ENCODE measurements at places on chromosomes 12 and 14.
A peak's percentile ranks its signal among the peaks of the same experiment; 100 is the strongest.

DNA sequence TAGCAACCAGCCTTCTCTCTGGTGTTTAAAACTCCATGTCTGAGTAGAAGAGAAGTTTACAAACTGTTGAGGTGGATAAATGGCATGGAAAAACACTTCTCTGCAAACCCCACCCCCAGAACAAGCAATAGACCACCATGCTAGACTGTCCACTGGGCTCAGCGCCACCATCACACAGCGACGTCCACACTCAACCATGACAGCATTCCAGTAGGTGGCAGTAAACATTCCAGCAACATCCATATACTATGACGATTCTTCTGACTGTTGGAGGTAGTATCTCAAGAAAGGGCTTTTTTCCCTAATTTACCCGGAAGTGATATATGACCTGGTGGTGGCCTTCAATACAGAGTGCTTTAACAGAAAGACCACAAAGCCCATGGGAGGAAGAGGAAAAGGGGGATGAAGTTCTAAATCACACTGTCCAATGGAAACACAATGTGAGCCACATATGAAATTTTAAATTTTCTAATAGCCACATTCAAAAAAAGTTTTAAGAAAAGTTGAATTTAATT is 152.2 kb downstream of the SLC15A4 start:
- no peak for DNase-seq

DNA sequence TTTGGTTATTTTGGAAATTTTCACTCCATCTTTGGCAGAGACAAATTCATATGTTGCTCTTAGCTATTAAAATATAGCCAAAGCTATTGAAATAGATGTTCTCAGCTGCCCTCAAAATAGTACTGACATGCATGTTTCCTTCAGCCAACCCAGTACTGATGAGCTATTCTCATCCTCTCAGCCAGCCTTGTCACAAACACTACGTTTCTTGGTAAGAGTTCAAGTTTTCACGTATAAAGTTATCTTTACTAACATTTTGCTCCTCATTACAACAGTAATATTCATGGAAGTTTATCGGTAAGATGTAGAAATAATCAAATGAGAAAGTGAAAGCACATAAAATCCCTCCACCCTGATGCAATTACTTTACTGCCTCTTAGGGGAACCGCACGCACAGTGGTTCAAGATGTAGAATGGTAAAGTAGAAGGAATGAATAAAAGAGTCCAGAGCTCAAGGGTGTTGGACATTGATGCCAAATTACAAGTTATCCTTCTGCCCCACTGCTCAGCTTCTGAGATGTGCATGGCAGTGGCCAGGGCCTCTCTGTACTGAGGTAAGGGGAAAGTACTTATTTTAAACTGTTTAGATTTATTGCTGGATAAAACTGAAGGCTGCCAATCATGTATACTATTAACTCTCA is 20.7 kb downstream of the GCH1 start:
- DNase-seq = no peak

DNA sequence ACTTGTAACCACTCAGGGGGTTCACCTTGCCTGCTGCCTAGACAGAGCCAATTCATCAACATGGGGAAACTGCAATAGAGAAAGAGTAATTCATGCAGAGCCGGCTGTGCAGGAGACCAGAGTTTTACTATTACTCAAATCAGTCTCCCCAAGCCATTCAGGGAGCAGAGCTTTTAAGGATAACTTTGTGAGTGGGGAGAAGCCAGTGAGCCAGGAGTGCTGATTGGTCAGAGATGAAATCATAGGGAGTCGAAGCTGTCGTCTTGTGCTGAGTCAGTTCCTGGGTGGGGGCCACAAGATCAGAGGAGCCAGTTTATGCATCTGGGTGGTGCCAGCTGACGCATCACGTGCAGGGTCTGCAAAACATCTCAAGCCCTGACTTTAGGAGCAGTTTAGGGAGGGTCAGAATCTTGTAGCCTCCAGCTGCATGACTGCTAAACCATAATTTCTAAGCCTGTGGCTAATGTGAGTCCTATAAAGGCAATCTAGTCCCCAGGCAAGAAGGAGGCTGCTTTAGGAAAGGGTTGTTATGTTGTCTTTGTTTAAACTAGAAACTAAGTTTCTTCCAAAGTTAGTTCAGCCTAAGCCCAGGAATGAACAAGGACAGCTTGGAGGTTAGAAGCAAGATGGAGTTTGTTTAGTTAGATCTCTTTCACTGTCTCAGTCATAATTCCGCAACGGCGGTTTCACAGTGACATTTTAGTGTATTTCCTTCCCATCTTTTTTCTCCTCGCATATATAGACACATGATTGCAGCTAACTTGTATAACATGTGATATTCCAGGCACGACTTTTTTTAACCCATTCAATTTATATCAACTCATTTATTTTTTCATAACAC is 68.9 kb upstream of the NCOR2 start:
- peak; percentile 65 for DNase-seq

DNA sequence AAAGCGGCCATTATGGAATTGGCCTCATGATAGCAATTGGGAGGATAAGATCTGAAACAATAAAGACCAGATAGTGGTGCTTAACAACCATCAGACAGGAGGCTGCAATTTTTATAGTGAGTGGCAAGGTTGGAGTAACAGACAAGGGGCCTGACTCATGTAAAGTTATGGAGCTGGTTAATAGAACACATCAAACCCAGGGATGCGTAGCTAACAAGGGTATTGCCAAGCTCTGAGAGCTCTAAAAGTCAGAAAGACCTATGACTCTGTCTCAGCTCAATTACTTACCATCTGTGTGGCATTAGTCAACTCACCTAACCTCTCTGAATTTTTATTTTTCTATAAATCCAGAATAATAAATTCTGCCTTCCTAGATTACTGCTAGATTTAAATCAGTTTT is 1731.5 kb upstream of the FLRT2 start:
- DNase-seq = no peak

- DNase-seq = no peak
Measured at GRCh38 chr14:34450542-34450915, 11.5 kb downstream of the SPTSSA start.

DNA sequence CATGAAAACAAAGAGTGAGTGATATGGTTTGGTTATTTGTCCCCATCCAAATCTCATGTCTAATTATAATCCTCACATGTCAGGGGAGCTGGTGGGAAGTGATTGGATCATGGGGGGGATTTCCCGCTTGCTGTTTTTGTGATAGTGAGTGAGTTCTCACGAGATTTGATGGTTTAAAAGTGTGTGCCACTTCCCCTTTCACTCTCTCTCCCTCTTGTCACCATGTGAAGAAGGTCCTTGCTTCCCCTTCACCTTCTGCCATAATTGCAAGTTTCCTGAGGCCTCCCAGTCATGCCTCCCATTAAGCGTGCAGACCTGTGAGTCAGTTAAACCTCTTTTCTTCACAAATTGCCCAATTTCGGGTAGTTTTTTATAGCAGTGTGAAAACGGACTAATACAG is 2.1 kb upstream of the ATXN7L3B start:
- no peak for DNase-seq

GRCh38 chr14:72182708-72183432 is 250.6 kb downstream of the RGS6 start:
- no peak for DNase-seq

DNA sequence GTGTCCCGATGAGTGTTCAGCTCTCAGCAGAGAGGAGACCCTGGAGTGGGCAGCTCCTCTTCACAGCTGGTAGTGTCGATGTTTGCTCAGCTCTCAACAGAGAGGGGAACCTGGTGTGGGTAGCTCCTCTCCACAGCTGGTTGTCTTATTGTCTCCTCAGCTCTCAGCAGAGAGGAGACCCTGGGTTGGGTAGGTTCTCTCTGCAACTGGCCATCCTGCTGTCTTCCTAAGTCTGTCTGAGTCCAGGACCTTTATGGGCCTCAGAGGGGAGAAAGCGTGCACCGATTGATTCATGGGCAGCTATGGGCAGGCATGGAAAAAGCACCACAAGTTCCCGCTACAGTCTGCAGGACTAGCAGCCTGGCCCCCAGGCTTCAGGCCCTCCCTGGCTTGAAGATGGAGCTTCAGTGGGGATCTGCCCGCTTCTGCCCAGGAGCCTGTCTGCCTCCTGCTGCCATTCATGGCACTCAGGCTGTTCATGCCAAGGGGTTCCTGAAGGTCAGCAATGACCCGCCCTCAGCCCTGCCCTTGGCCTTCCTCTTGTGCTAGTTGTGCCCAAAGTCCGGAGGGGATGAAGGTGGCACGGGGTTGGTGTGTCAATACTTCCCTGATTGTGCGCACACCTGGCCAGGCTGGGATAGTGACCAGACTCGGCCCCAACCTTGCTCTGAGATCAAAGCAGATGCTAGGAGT is 224.2 kb downstream of the KCNC2 start:
- DNase-seq = no peak

- no peak for DNase-seq
Measured at GRCh38 chr12:59937148-59937547, 341.3 kb downstream of the SLC16A7 start.

- DNase-seq = no peak
Measured at GRCh38 chr12:108861878-108862587, 4.7 kb upstream of the SSH1 start.

- DNase-seq = no peak
Measured at GRCh38 chr12:10205220-10205807, 7.4 kb upstream of the GABARAPL1 start.

DNA sequence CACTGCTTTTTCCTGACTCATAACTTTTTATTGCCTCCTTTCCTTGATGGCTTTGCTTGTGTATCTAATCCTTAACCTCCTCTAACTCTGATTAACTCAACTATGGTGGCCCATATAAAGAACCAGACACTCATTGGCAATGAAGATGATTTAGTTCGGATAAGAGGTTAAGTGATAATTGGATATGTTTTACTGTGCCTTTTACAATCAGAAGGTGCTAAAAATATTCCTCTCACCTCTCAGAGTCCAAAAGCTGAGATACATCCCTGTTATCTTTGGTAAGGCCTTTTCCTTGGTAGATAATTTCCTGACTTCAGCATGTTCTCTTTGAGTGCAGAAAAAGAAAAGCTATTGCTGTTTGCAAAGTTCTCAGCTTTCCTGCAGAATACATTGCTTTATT is 367.7 kb downstream of the SLC16A7 start:
- no peak for DNase-seq

DNA sequence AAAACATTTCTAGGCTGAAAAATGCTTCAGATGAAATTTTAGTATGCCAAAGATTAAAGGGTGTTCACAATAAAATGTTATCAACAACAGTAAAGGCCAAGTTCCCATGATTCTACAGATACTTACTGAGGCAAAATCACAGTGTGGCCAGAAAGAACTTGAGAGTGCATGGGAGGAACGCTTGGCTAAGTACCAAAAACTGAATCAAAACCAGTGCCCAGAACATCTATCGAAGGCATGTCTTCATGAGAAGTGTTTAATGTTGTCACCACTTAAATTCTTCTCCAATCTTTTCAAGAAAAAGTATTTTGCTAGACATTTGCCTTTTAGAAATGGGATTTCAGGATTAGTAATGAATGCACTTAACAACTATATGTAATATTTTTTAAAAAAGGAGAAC is 41.5 kb downstream of the KIF21A start:
- no peak for DNase-seq

GRCh38 chr12:120140603-120141002 is 24.1 kb upstream of the RAB35 start:
- no peak for DNase-seq

DNA sequence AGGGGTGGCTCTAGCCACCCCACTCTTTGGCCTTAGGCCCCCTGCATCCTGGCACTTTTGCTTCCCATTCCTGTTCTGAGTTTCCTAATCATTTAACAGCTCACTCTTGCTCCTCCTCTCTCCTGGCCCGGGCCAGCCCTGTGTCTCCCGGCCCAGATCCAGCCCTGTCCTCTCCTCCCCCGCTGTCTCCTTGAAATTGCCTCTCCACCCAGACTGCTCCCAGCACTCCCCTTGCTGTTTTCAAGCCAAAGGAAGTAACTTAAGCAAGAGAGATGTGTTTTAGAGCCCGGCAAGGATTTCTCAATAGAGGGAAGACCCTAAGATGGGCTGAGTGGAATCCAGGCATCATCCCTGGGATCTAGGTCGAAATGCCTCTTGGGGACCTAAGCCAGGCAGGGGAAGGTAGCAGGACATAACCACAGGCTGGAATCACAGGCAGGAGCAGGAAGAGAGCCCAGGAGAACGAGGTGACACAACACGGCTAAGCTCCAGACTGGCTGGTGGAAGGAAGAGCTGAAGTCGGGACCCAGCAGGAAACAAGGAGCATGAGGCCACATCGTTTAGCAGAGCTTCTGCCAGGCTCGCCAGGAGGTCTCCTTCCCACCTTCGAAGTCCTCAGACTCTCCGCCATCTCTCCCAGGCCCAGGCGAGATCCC is 2.0 kb upstream of the LRP1-AS start:
- no peak for DNase-seq

- no peak for DNase-seq
Measured at GRCh38 chr12:79850610-79851299, 84.1 kb downstream of the PPP1R12A start.

- no peak for DNase-seq
Measured at GRCh38 chr12:53495903-53496751, 3.1 kb downstream of the MAP3K12 start.

GRCh38 chr12:94566345-94566744 is 84.0 kb downstream of the TMCC3 start:
- DNase-seq = no peak

DNA sequence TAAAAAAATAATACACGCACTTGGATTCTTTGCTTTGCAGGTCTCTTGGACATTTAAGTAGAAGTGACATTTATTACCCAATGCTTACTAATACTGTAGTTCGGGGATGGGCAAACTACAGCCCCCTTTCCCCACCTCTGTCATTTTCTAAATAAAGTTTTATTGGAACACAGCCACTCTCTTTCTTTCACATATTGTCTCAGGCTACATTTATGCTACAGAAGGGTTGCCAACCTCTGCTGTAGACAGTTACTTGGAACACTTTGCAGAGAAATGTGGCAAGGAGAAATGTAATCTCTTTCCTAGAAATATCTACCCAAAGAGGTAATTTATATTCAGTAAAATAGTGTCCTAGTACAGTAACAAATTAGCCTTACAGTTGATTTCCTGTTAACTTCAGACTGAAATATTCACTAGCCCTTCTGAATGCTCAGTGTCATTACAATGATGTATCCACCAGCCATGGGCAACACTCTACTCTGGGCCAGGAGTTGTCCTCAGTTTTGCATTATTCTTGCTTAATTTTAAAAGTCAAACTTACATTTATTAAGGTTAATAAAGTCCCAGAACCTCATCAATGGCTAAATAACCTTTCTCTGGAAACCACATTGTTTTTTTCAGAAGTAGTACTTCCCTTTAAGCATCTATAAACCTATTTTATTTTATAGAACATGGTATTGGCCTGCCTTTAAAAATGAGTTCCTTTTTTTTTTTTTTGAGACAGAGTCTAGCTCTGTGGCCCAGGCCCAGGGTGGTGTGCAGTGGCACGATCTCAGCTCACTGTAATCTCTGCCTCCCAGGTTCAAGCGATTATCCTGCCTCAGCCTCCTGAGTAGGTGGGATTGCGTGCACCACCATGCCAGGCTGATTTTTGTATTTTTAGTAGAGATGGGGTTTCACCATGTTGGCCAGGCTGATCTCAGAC is 269.6 kb upstream of the AMIGO2 start:
- DNase-seq = no peak

GRCh38 chr14:83255727-83256090 is 1722.1 kb upstream of the SEL1L start:
- DNase-seq = no peak

DNA sequence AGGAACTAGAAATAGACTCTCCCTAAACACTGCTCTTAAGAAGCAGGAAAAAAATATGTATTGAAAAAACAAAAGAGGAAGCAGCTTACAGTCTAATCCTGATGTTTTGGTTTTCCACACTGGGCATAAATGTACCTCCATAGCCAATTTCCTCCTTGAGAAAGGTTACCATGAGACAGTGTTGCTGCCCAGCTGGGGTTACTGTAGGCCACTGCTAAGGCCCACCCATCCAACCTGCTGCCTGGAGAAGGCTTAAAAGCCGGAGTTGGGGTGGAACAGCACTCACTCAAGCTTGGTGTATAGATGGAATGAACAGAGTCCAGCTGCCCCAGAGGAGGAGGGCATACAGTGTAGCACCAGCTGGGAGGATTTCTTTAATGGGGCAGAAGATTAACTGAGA is 41.1 kb downstream of the ERG28 start:
- no peak for DNase-seq

Measured in Calu3 (cell line).